ENCODE measurements at places on chromosomes 12 and 14.

GRCh38 chr12:93957168-93957567, 191.2 kb upstream of the PLXNC1 start:
- H3K27me3 ChIP-seq, result no peaks in the 10 kb centered on the region
- H3K36me3 ChIP-seq, result no peaks in the 10 kb centered on the region
- H3K27ac ChIP-seq, result no peak overlapping the region
- H3K4me3 ChIP-seq, result no peak overlapping the region

- peaks cover 6% of the 10 kb centered on the region for H3K4me1 ChIP-seq
- no peaks in the 10 kb centered on the region for H3K36me3 ChIP-seq
- no peak overlapping the region for H3K4me3 ChIP-seq
- H3K27ac ChIP-seq, result no peak overlapping the region
These were observed 334.4 kb downstream of the ADGRD1 start for GRCh38 chr12:131287938-131288764.

DNA sequence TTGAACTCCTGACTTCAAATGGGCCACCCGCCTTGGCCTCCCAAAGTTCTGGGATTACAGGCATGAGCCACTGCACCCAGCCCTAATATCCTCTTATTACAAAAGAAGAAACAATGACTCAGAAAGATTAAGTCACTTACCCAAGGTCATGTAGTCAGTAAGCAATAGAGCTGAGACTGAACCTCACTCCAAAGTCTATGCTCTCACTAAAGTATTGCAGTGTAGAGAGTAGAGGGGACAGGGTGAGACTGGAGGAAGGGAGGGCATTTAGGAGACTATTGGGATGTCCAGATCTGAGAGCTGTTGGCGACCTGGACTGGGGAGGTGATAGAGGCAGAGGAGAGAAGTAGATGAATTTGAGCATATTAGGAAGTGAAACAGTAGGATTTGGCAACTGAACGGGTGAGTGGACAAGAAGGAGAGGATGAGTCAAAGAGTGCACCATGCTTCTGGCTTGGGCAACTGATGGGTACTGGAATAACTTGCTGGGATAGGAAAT, 11.8 kb downstream of the P2RX7 start:
- H3K36me3 ChIP-seq, result no peaks in the 10 kb centered on the region
- peaks cover 25% of the 10 kb centered on the region for H3K4me1 ChIP-seq
- peak overlapping the region; percentile 49 for H3K27ac ChIP-seq
- DNase-seq, result no peak
- H3K4me3 ChIP-seq, result no peak overlapping the region
- no peaks in the 10 kb centered on the region for H3K27me3 ChIP-seq

GRCh38 chr14:20687362-20688166, 1.0 kb upstream of the ANG start:
- no peak overlapping the region for H3K4me3 ChIP-seq
- no peak overlapping the region for H3K27ac ChIP-seq
- DNase-seq, result no peak
- no peaks in the 10 kb centered on the region for H3K36me3 ChIP-seq

- H3K27ac ChIP-seq, result no peak overlapping the region
- H3K27me3 ChIP-seq, result no peaks in the 10 kb centered on the region
- no peaks in the 10 kb centered on the region for H3K36me3 ChIP-seq
- no peak overlapping the region for H3K4me3 ChIP-seq
These were observed 557.6 kb downstream of the PRKD1 start for GRCh38 chr14:29370024-29370423.

- H3K4me3 ChIP-seq, result no peak overlapping the region
- no peak overlapping the region for H3K27ac ChIP-seq
- peaks cover 31% of the 10 kb centered on the region for H3K36me3 ChIP-seq
- no peak for DNase-seq
These were observed 16.1 kb upstream of the ADSS1 start for GRCh38 chr14:104707608-104708595.

Data from common myeloid progenitor, CD34-positive (primary cell).